ENCODE measurements at places on chromosomes 7 and 10. TPM values are rescaled to one million over a fixed set of nuclear protein-coding genes. Genes with fewer than 3 reads are reported as not detected.

DNA sequence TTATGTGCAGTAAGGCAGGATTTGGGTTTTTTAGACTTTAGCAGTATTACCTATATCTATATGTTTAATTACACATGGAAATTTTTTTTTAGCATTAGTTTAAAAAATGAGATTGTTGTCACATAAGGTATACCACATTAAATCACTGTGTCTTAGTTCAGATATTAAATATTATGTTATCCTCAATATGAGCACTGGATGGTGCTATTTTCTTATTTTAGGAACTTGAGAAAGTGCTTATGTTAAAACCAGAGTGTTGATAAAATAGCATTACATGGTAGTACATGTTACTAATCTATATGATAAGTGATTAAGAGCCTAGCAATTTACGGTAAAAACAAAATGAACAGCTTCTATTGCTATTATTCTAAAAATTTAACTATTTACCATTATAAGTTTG is 28.8 kb downstream of the MIOS start:
- no peak overlapping the region for H3K27ac ChIP-seq
- H3K4me1 ChIP-seq, result no peaks in the 10 kb centered on the region
- H3K36me3 ChIP-seq, result no peaks in the 10 kb centered on the region
- DNase-seq, result peak; percentile 49
- H3K27me3 ChIP-seq, result no peaks in the 10 kb centered on the region

GRCh38 chr10:42654419-42654818 is 16.0 kb upstream of the ZNF33B start:
- no peak overlapping the region for H3K4me3 ChIP-seq
- no peaks in the 10 kb centered on the region for H3K4me1 ChIP-seq
- H3K27me3 ChIP-seq, result peaks cover 4% of the 10 kb centered on the region
- DNase-seq, result no peak
- no peaks in the 10 kb centered on the region for H3K36me3 ChIP-seq
- no peak overlapping the region for H3K27ac ChIP-seq

- no peak overlapping the region for H3K4me3 ChIP-seq
- H3K27ac ChIP-seq, result no peak overlapping the region
- no peaks in the 10 kb centered on the region for H3K36me3 ChIP-seq
These were observed 113.4 kb upstream of the NPSR1 start for GRCh38 chr7:34544621-34545020.

- H3K27ac ChIP-seq, result no peak overlapping the region
- no peaks in the 10 kb centered on the region for H3K4me1 ChIP-seq
- no peak for DNase-seq
- no peaks in the 10 kb centered on the region for H3K36me3 ChIP-seq
- peaks cover 20% of the 10 kb centered on the region for H3K27me3 ChIP-seq
- no peak overlapping the region for H3K4me3 ChIP-seq
These were observed 60.5 kb downstream of the PPP1R17 start for GRCh38 chr7:31747553-31747952.

- no peaks in the 10 kb centered on the region for H3K36me3 ChIP-seq
- peaks cover 11% of the 10 kb centered on the region for H3K27me3 ChIP-seq
- H3K4me3 ChIP-seq, result no peak overlapping the region
These were observed 32.3 kb upstream of the DGKB start for GRCh38 chr7:14934839-14935238.

DNA sequence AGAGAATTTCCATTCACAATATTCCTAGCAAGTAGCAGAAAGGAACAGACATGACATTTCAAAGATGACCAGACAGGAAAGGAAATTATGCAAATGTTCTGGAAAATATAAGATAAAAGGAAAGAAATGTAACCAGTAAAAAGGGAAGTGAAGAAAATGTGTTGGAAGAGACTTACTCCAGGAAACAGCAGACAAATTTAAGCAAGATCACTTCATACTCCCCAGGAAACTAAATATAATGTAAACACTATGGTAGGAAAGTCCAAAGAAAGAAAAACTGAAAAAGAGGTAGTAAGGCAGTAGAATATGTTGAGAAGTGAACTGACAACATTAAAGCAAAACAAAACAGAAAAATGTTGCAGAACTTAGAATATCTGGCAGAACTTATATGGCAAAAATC is 6.4 kb upstream of the ST8SIA6 start:
- H3K36me3 ChIP-seq, result no peaks in the 10 kb centered on the region
- no peak overlapping the region for H3K27ac ChIP-seq
- peaks cover 7% of the 10 kb centered on the region for H3K27me3 ChIP-seq

DNA sequence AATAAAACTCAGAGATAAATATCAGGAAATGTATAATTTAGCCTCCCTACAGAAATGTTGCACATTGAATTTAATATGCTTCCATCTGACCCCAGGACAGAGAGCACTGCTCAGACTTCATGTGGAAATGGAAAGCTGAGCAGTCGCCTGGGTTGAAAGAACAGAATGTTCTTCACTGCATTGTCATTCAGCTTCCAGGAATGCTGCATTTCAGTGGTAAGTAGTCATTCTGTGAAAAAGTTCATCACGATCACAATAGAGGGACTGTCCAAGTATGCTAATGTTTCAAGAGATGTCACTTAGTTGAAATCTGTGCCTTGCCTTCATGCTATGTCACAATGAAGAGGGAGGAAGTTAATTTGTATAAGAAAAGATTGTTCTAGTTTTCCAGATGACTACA is 147.3 kb downstream of the NRCAM start:
- DNase-seq, result peak; percentile 61
- H3K27me3 ChIP-seq, result no peaks in the 10 kb centered on the region
- no peaks in the 10 kb centered on the region for H3K36me3 ChIP-seq
- H3K4me1 ChIP-seq, result peaks cover 59% of the 10 kb centered on the region
- H3K27ac ChIP-seq, result no peak overlapping the region
- H3K4me3 ChIP-seq, result no peak overlapping the region

GRCh38 chr10:78304091-78305045 is 270.7 kb downstream of the RPS24 start:
- H3K4me3 ChIP-seq, result no peak overlapping the region
- H3K27ac ChIP-seq, result no peak overlapping the region

GRCh38 chr7:107696330-107696946 is 35.8 kb downstream of the SLC26A4 start:
- no peaks in the 10 kb centered on the region for H3K4me1 ChIP-seq
- H3K4me3 ChIP-seq, result no peak overlapping the region

GRCh38 chr10:129057856-129058663 is 409.0 kb upstream of the MGMT start:
- DNase-seq, result no peak
- no peak overlapping the region for H3K27ac ChIP-seq
- no peak overlapping the region for H3K4me3 ChIP-seq
- no peaks in the 10 kb centered on the region for H3K27me3 ChIP-seq

- H3K4me3 ChIP-seq, result peak overlapping the region; percentile 55
- H3K4me1 ChIP-seq, result no peaks in the 10 kb centered on the region
- H3K27me3 ChIP-seq, result no peaks in the 10 kb centered on the region
- H3K36me3 ChIP-seq, result no peaks in the 10 kb centered on the region
These were observed 578 bp downstream of the ZNF713 start for GRCh38 chr7:55887821-55888247.

GRCh38 chr7:124959676-124960075 is 30.1 kb upstream of the POT1 start:
- H3K4me3 ChIP-seq, result no peak overlapping the region
- no peak for DNase-seq
- no peaks in the 10 kb centered on the region for H3K27me3 ChIP-seq
- H3K27ac ChIP-seq, result no peak overlapping the region

DNA sequence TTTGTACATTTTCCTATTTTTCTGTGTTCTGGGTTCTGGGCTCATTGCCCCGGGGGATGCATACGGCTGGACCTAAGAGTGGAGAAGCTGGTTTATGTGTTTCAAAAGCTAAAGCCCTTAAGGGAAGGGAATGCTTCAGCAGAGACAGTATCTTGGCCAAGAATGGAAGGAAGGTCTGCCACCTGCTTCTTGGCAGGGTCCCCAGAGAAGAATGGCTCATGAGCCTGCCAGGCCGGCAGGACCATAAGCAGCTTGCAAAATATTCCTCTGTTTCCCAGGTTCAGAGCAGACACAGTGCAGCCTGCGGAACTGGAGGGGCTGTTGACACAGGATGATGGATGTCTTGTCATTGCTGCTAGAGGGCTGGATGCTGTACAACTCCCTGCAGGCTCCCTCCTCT is 7.8 kb upstream of the ABHD11 start:
- H3K27ac ChIP-seq, result no peak overlapping the region
- no peaks in the 10 kb centered on the region for H3K36me3 ChIP-seq
- no peaks in the 10 kb centered on the region for H3K4me1 ChIP-seq
- no peaks in the 10 kb centered on the region for H3K27me3 ChIP-seq
- no peak overlapping the region for H3K4me3 ChIP-seq
- no peak for DNase-seq

- H3K27me3 ChIP-seq, result no peaks in the 10 kb centered on the region
- peak; percentile 73 for DNase-seq
- H3K4me1 ChIP-seq, result no peaks in the 10 kb centered on the region
These were observed 11.3 kb upstream of the INMT start for GRCh38 chr7:30740417-30741181.

DNA sequence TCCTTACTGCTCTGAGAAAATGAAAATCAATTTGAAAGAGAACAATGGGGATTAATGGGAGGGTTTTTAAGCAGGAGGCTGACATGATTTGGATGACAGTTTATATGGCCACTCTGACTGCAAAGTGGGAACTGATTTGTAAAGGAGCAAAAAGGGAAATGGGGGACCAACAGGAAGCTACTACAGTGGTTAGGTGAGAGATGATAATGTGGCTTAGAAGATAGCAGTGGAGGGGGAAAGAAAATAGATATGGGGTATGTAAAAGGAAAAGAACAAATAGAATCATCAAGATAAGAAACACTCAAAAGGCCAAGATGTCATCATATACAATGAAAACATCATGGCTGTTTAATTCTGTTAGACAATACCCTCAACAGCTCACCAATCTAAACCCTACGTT is 177.5 kb downstream of the ANK3 start:
- no peak overlapping the region for H3K4me3 ChIP-seq
- no peaks in the 10 kb centered on the region for H3K4me1 ChIP-seq
- no peaks in the 10 kb centered on the region for H3K27me3 ChIP-seq
- no peak for DNase-seq

GRCh38 chr10:71255808-71256660 is 43.7 kb downstream of the UNC5B start:
- no peaks in the 10 kb centered on the region for H3K27me3 ChIP-seq
- no peak overlapping the region for H3K4me3 ChIP-seq

- H3K4me3 ChIP-seq, result no peak overlapping the region
- no peak for DNase-seq
- no peaks in the 10 kb centered on the region for H3K4me1 ChIP-seq
- no peaks in the 10 kb centered on the region for H3K36me3 ChIP-seq
- peaks cover 6% of the 10 kb centered on the region for H3K27me3 ChIP-seq
These were observed 133.3 kb downstream of the KCNMA1 start for GRCh38 chr10:77504196-77504872.

BAMBI gene
- total RNA-seq, result 24.8 TPM

AFAP1L2 gene
- not detected for total RNA-seq

CRYGN gene
- 0.13 TPM for total RNA-seq

HABP2 gene
- not detected for total RNA-seq

NME8 gene
- not detected for total RNA-seq

ADARB2 gene
- 0.17 TPM for total RNA-seq

FRAT2 gene
- total RNA-seq, result 4.7 TPM

HOGA1 gene
- not detected for total RNA-seq

SRGN gene
- not detected for total RNA-seq

STEAP1B gene
- total RNA-seq, result 49.9 TPM

NHLRC2 gene
- total RNA-seq, result 49.7 TPM

OPALIN gene
- total RNA-seq, result not detected
